ENCODE measurements at places on chromosomes 1 and 21.

DNA sequence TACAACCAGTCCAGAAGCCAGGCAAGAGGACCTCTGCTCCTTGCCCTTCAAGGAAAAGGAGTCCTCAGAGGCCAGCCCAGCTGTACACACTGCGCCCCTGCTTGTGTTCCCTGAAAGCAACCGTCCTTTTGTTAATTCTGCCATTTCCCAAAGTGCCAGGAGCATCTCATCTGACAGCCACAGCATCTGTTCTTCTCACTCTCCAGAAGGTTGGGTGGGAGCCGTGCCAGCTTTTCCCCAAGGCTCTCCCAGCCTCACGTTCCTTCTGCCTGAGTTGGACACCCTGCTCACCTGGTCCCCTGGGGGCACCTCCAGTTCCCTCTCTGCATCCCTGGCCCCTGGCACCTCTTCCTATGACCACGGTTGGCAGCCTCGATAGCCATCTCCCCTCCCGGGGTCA lies 10.5 kb upstream of the CNTN2 start:
- DNase-seq, result no peak

DNA sequence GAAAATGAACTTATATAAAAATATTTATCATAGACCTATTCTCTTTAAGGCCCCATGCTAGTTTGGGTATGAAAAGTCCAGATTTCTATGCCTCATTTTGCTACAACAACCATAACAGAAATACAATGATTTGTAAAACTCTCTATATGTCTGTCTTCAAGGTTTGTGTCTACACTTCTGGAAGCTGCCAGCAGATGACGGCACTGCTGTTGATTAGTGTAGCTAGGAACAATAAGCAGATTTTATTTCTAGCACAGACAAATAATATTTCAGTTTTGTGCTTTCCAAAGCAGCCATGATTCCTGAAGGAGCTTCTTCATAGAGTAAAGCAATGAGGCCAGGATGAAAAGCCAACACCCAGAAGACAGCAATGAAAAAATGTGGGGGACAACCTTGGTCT lies 779.6 kb upstream of the ADGRL2 start:
- no peak for DNase-seq

- no peak for DNase-seq
Observed at GRCh38 chr1:10432910-10433700, 2.9 kb downstream of the CENPS start.

DNA sequence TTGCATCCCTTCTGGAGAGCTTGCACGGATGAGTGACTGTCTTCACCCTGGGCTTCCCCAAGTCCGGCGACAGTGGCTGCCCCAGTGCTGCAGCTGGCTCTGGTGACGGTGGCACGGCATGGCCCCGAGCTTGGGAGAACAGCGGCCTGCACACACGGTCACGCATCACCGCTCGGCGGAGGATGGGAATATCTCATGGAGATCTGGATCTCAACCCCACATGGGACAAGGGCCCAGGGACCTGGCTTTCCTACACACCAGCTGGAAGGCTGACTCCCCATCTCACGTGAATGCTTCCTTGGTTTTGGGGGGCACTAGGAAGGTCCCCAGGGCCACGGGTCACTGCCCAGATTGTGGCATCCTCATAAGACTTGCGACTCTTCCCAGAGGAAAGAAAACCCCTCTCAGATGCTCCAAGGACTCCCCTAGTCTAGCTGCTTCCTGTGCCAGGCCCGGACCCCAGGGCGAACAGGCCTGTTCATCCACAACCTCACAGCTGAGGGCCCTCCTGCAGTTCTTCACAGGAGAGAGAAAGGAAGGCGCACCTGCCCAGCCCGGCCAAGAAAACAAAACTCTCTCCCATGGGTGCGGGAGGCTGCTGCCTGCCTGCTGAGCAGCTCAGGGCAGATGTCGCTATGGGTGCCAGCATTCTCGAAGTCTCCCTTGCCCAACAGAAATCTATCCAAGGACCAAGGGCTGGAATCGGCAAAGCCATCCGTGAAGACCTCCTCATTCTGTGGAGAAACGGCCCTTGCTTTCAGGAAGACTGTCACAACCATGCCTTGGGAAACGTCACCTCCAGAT lies 9.9 kb downstream of the CFAP410 start:
- no peak for DNase-seq

DNA sequence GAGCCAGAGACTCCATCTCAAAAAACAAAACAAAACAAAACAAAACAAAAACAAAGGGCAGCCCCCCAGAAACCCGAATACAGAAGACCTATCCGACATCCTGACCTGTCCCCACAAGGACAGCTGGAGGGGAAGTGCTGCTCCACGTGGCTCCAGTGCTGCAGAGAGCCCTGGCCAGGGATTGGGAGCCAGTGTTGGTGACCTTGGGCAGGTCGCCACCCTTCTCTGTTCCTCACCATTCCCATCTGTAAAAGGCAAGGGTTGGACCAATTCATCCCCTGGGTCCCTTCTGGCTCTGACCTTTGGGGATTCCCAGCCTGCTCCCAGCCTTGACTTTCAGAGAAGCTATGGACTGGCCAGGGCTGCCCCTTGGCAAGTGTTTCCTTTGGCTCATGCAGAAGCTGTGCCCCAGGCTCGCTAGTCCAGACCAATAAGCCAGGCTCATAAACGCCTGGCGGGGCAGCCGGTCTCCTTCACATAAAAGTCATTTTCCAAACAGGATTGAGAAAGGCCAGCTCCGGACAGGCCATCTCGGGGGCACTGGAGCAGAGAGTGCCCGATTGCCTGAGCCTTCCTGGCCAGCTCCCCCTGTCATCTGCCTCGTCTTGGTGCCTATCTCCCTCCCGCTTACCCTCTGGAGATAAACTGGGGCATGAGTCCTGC lies 20.0 kb upstream of the PADI1 start:
- peak; percentile 81 for DNase-seq

GRCh38 chr1:37629008-37629407 lies 5.7 kb downstream of the RSPO1 start:
- no peak for DNase-seq

- no peak for DNase-seq
Observed at GRCh38 chr1:178192686-178193085, 98.8 kb downstream of the RASAL2 start.

- DNase-seq, result no peak
Observed at GRCh38 chr1:215970406-215970805, 403.3 kb downstream of the KCTD3 start.

GRCh38 chr1:113073479-113073950 lies 517 bp downstream of the LRIG2 start:
- DNase-seq, result no peak

- DNase-seq, result peak; percentile 62
Observed at GRCh38 chr1:109475261-109475660, 8.4 kb upstream of the ATXN7L2 start.

DNA sequence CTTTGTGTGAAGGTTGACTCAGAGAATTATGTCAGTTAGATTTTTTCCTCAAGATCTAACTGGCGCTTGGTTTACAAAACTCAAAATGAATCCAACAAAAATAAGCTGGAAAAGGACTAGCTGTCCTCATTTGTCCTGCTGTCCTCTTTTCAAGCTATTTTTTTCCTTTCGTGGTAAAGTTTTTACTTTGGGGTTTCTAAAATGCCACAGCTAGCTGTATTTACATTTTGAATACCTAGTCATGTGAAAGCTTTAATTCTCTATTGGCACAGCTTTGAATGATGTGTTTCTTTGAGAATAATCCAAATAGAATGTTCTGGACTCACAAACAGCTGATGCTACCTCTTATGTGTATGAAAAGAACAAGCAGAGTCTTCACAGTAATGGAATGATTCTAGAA lies 673.6 kb upstream of the NR5A2 start:
- no peak for DNase-seq

DNA sequence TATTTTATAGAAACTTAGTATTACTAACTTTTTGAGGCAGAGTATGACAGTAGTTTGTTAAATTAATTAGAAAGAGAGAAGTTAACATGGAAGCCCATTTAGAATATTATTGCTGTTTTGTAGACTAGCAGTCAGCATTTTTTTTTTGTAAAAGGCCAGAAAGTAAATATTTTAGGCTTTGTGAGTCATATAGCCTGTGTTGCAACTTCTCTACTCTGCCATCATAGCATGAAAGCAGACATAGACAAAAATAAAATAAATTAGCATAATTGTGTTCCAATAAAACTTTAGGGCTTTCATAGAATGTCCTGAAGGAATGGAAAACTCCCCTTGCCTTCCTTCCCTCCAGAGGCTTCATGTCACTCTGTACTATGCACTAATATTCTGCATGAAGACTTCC lies 12.3 kb upstream of the RGS4 start:
- no peak for DNase-seq

- no peak for DNase-seq
Observed at GRCh38 chr1:159783724-159784123, 3.0 kb downstream of the DUSP23 start.

DNA sequence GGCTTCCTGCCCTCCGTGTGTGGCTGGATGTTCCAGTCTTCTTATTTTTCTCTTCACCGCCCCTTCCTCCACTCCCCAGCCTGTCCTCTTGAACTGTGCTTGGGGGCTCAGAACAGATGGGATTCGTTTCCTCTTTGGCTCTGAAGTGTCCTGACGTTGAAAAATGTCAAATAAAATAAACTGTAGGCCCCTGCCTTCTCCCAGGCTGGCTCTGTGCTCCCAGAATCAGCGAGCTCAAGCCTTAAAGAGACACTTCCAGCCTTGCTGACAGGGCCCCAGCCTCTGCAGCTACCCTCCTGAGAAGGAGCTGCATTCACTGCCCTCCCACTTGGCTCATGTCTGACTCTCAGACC lies 104.2 kb upstream of the IPO9 start:
- DNase-seq, result no peak

DNA sequence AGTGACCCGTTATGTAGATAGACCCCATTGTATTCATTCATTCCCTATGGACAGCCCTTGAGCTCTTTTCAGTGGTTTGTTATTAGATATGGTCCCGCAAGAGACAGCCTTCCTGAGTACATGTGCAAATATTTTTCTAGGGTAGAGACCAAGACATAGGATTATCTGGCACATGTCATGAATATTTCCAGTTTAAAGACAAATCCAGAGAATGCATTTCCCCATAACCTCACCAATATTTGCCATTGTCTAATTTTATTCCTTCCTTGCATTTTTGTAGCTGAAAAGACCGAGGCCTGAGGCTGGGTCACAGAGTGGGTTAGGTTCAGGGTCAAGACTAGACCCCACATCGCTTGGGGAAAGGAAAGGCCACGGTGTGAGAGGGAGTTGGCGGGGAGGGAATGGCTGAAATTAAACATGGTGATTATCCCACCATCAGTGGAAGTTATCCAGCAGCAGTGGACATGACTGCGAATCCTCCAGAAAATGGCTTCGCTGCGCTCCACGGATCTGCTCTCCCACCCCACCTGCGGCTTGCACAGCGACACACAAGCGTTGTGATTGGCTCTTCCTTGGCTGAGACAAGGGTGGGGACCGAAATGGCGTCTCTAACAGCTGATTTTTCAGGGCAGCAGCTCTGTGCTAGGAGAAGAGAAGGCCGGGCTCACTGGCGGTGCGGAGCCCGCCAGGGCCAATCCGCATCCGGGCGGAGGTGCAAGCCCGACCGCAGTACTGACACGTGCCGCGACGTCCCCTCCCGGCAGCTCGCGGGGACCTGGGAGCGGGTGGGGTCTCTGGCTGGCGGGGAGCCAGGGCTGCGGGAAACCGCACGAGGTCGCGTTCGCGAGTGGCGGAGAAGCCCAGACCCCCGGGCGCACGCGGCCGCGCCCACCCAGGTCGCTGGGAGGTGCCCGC lies 16.1 kb upstream of the STMN1 start:
- DNase-seq, result no peak

DNA sequence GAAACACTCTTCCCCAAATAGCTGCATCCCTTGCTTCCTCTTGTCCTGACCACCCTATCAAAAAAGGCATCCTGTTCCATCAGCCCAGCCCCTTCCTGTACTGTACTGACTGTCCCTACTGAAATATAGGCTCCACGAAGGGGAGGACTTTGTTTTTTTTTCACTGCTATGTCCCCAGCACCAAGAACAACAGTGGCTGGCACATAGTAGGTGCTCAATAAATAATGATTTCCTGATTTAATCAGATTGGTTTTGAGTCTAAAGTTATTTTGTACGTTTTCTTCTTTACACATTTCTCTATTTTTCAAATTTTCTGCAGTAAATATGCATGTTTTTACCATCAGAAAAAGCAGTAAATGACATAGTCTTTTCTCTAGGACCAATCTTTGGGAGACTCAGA lies 73.9 kb downstream of the CD58 start:
- DNase-seq, result no peak

GRCh38 chr1:150083907-150084306 lies 16.3 kb downstream of the VPS45 start:
- DNase-seq, result no peak

DNA sequence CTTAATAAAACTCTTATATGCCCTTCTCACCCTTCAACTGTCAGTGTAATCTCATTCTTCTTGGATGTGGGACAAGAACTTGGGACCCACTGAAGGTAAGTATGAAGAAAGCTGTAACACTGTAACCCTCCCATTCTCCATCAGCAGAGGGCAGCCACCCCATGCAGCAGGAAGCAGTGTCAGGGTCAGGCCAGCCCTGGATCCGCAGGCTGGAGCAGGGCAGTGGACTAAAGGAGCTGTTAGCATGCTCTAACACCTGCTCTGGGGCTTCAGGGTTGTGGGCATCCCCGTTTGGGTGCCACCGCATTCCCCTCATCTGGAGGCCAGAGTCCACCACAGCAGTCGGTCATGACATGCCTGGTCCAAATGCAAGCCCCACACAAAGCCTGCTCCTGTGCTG lies 156.5 kb downstream of the HIVEP3 start:
- DNase-seq, result no peak

GRCh38 chr1:154325583-154326545 lies 539 bp downstream of the ATP8B2 start:
- no peak for DNase-seq

- DNase-seq, result no peak
Observed at GRCh38 chr1:201692555-201693394, 136.2 kb upstream of the IPO9 start.

- DNase-seq, result no peak
Observed at GRCh38 chr1:65434255-65434654, 13.8 kb downstream of the LEPR start.

- no peak for DNase-seq
Observed at GRCh38 chr1:224666913-224667312, 50.8 kb downstream of the CNIH3 start.

GRCh38 chr1:40980453-40981121 lies 1.1 kb downstream of the CTPS1 start:
- no peak for DNase-seq

DNA sequence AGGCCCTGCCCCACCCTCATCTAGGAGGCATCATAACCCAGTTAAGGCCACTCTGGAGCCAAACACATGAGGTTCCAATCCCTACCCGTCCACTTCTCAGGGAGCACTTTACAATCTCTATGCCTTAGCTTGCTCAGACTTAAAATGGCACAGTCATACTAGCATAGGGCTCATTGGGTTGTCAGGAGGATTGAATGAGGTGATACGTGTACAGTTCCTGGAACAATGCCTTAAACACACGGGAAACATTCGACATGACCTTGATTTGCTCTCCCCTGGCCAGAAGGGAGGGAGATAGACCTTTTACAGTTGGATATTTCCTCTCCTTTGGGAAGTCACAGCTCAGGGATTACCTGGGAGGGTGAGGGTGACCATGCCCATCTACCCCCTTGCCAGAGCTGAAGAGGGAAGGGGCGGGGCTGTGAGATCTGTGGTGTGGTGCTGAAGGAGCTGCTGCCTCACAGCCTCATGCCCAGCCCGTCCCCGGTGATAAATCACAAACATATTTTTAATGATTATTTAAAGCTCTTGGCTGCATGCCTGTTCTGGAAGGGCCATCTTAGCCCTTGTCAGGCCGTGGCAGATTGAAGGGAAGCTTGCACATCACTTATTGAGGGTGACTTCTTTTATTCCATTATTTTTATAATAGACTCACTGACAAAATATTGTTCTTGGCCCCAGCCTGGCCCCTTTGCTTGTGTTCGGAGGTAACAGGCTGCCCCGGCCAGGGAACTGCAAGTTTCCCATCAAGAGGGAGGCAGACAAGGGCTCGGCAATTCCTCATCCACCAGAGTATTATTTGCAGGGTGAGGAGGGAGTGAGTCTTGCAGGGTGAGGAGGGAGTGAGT lies 83.4 kb downstream of the FOXD2 start:
- DNase-seq, result no peak

Data from vagina (tissue), 2 donors.